Gastroesophageal sphincter (tissue), 4 donors: ENCODE measurements at places on chromosomes 5 and 9.

DNA sequence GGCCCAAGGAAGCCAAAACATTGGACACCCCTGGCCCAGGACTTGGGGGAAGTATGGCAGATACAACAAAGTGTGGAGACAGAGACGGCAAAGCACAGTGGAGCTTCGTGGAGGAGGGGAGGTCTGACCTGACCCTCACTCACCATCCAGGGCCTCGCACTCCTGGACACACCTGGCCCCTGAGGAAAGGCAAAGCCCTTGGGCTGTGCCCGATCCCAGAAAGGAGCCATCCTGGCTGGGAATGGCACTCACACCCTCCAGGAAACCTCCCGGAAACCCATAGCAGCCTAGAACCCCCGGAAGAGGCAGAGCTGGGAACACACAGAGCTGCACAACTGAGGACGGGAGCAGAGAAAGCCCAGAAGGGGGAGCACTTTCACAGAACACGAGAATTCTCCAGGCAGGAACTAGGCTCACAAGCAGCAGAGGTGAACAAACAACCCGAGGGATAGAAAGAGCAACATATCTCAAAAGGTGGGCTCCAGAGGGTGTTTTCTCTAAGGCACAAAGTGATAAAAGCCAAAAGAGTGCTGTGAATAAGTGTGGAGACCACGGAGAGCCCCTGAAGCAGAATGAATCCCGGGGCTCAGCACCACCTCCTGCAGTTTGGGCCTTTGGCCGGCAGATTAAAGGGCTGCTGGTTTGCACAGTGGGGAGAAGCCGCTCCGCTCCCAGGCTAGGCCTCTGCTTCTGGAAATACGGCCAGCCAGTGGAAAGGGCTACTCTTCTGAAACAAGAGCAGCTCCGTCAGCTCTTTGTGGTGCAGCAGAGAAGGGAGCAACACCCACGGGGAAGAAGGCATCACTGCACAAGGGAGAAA lies 108.2 kb downstream of the UBE2R2 start:
- ATAC-seq: peak; percentile 63

- ATAC-seq: no peak
Measured at GRCh38 chr9:126419475-126419874, 92.8 kb downstream of the MVB12B start.

DNA sequence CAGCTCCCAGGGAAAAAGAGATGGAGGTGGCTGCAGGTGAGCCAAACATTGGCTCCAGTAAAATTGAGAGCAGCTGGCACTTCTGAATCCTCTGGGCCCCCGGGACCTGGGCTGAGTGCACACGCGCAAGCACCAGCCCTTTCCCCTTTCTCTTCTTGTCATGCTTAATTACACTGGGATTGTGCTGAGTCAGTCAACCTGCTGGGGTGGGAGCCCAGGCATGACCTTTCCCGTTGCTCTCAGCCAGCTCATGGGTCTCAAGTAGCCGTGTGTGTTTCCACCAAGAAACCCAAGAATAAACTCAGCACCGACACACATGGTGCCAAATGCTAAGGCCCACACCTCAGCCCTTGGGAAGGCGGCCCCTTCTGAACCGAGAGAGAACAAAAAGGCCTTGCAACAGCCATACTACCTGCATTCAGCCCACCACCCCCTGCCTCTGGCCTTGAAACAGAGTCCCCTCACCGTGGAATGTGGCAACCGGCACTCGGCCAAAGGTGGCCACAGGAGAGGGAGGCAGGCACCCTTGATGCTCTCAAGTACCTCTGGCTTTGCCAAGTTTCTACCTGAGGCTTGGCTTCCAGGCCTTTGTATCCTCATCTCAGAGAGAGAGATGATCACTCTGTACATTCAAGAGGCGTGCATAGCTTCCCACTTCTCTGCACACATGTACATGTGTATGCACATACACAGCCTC lies 28.1 kb downstream of the SLIT3 start:
- no peak for ATAC-seq

GRCh38 chr9:37995348-37995737 lies 73.7 kb downstream of the SHB start:
- peak; percentile 18 for ATAC-seq

DNA sequence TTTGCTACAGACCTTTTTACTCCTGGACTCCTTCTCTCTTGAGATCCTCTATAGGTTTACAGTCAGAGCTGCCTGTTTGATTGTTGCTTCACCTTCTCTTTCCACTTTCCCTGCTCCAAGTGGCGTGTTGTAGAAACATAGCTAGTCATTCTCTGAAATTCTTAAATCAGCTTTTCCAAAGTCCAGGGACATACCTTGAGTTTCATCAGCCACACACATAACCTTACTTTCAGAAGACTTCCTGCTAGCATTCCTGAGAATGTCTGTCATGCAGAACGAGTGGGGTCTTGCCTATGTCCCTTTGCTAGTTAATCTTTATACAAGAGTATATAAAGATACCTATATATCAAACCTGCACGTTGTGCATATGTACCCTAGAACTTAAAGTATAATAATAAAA lies 230.3 kb upstream of the ZNF462 start:
- no peak for ATAC-seq

DNA sequence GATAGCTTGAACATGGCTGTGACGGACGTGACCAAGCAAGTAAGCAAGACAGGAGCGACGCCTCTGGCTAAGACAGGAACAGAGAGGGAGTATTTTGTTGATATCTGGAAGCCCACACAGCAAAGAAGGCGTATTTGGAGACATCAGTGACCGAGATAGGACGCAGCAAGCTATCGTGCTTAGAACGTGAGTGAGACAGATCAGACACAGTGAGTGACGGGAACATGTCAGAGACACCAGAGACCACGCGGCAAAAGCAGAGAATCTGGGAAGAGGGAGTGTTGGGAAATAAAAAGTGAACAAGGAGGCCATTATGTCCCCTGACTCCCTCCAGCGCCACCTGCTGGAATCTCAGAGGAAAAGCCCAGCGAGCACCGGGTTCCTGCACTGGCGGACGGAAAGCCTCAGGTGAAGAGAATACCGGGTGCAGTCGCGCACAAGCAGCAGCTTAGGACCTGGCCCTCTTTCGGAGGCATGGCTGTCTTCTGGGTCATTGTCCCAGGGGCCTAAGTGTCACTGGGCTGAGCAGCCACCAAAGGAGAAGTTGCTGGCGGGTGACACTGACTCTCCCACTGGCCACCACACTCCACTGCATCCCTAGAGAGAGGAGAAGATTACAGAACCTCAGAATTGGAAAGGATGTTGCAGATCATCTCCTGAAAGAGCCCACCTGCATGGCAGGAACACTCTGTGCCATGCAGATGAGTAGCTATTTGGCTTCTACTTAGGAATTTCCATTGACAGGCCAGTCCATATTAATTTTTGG lies 99.1 kb downstream of the FBXO38 start:
- no peak for ATAC-seq

GRCh38 chr5:12294151-12294550 lies 389.9 kb upstream of the CTNND2 start:
- ATAC-seq: no peak

- ATAC-seq: no peak
Measured at GRCh38 chr9:123093141-123093540, 59.7 kb downstream of the GPR21 start.

DNA sequence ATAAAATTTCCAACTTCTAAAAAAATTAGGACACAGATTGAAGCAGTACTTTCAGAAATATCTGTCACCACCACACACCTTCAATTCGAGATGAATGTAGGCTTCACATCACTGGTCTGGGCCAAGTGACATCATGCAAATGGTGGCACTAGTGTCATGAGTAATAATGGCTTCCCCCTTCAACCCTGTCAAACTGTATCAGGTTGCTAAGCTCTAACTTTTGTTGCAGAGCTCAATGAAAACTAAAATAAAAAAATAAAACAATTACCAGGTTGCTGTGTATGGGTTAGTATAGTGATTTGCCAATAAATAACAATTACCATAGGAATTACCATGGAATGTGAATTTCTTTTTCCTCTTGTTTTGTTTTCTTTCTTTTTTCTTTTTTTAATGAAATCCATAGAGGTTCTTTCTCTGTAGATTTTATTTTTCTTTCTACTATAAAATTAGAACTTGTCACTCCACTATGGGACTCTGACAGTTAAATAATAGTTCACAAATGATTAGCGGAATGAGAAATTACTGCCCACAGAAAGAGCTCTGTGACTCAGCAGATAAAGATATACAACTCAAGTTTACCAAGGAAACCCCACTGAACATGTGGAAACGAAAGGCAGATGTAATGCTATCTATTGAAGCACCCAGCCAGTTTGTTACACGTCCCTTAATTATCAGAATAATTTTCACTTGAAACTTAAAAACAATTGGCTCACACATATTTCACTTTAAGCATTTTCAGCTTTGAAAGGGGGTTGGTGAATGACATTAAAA lies 783.8 kb upstream of the WWC1 start:
- ATAC-seq: no peak

- no peak for ATAC-seq
Measured at GRCh38 chr9:72950875-72951442, 1.9 kb downstream of the ALDH1A1 start.

DNA sequence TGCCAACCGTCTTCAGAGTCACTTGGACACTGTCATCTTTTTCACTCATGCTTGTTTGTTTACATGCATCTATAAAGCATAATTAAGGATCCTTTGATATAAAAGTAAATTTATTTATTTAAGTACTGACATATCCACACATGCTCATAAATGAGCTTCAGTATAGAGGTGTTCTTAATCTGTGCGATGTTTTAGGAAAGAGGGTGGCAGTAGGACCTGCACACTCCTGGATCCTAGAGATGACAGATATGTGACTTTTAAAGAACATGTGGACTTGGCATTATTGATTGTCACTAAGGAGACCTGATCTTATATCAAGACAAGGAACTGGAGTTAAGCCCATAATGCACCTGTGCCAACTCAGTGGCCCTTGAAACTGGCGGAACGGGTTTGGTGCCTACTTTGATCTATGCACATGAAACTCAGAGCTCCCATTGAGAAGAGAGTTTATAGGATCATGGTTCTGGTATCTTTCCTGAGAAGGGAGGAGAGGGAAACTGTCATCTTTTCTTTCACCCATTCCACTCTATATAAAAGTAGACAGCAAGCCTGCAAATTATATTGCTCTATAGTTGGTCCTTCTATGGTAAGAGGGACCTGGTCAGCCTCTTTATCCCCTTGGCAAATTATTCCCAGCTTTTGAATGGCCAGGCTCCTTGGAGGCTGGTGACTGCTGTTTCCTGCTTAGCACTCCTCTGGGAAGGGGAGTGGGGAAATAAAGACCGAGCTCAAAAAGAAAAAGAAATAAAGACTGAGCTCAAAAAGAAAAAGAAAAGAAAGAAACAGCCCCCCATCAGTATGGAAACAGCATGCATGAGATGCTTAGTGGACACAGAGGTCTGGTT lies 57.8 kb upstream of the LIFR start:
- ATAC-seq: no peak

DNA sequence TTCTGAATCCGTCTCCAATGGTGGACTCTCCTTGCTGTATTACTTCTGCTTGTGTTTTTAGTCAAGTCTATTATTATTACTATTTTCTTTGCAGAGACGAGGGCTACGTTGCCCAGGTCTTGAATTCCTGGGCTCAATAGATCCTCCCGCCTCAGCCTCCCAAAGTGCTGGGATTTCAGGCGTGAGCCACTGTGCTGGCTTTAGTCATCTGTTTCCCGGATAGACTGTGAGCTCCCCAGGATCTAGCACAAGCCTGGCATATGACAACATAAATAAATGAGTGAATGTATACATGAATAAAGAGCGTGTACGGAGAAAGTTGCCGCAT lies 439 bp upstream of the DDX46 start:
- peak; percentile 42 for ATAC-seq

DNA sequence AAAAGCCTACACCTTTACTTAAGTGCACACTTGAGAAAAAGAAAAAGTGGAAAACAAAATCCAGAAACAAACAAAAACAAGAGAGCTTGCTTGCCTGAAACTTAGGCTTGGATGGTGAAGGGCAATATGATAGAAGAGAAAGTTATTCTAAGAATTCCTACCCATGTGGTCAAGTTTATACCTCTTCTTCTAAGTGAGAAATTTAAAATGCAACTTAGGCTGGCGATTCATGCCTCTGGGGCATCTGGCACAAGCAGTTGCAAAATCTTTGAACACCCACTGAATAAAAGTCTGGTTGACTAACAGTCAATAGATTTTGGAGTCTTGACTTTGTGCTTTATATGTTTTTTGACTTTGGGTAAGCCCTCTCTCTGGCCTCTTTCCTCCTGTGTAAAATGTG lies 239.6 kb downstream of the KDM4C start:
- ATAC-seq: no peak

- ATAC-seq: no peak
Measured at GRCh38 chr9:87255431-87256155, 242.1 kb upstream of the DAPK1 start.

- ATAC-seq: no peak
Measured at GRCh38 chr9:71891557-71892189, 19.3 kb downstream of the ABHD17B start.
